ENCODE measurements at places on chromosomes 1 and 21.

- no peak for DNase-seq
Observed at GRCh38 chr1:186442651-186443375, 18.1 kb downstream of the PDC start.

DNA sequence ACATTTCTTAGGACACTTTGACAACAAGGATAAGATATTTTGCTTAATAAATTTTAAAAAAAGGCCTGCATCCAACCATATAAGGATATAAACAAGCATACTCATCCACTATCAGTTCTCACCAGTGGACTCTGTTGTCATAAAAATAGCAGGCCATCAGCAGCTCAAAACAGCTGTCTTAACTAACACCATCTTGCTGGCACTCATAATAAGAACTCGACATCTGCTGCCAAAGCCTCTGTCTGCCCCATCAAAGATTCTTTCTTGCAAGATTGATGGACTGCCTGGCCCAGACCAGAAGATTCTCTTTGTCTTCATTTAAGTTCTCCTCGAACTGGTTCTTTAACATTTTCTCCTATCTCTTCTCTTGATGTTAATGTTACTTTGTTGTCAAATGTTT lies 10.1 kb downstream of the JMJD4 start:
- no peak for DNase-seq

- no peak for DNase-seq
Observed at GRCh38 chr1:180170546-180171151, 16.0 kb downstream of the QSOX1 start.

DNA sequence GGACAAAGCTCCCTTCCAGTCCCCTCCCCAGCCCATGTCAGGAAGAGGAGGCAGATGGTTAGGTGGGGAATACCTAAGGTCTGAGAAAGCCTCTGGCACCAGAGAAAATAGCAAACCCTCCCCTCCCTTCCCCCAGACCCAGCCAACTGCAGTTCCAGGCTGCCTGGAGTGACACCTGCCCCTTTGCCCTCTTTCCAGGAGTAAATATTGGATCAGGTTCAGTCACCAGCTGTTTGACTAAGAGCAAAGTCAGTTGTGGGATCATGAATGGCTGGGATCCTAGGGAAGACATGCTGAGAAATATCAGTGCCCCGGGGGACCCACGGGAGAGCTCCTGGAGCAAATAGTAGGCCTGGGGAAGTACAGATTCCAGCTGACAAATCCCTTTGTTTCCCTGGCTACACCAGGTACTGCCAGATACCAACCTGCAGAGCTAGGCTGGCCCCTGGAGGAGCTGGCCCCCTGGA lies 12.2 kb upstream of the CDK18 start:
- DNase-seq: no peak

GRCh38 chr1:19388980-19389379 lies 76.9 kb downstream of the SLC66A1 start:
- DNase-seq: no peak

DNA sequence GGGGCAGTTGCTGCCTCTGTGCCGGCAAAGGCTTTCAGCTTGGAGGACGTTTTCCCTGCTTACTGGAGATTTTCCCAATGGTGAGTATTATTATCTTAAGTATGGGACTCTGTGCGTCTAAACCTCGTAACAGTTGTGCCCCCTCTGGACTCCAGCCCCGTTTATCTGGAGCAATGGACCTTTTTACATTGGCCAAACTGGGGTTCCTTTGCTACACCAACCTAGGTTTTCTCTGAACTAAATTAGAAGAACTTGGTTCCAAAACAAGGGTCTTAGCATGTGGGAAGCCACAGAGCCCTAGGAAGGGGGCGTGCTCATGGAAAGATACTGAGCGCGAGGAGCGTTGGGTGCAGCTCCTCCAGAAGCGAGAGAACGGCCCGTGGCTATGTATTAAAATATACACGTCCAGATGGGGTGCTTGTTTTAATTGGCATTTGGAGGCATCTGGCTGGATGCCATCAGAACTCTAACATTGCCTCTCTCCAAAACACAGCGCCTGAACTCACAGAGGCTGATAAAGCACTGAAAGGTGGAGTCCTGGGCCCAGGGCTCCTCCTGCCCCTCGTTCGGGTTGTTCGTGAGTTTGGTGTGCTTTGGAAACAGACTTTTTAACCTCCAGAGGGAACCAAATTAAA lies 28.4 kb downstream of the POFUT2 start:
- no peak for DNase-seq

All from left renal cortex interstitium (tissue), 4 donors.